Right renal cortex interstitium (tissue), 3 donors: ENCODE measurements at places on chromosomes 16 and 17. TPM values are rescaled to one million over a fixed set of nuclear protein-coding genes. Genes with fewer than 3 reads are reported as not detected.

PYCARD gene
- 10.7 TPM for polyA plus RNA-seq

GDPD3 gene
- 9.9 TPM for polyA plus RNA-seq

- no peak for DNase-seq
Observed at GRCh38 chr17:10198509-10199249, at the start of gene GAS7. GAS7 (minus strand) TSS chr17:10198606.

GRCh38 chr17:36653856-36654255 lies 52.5 kb downstream of the MRM1 start:
- DNase-seq = no peak

DNA sequence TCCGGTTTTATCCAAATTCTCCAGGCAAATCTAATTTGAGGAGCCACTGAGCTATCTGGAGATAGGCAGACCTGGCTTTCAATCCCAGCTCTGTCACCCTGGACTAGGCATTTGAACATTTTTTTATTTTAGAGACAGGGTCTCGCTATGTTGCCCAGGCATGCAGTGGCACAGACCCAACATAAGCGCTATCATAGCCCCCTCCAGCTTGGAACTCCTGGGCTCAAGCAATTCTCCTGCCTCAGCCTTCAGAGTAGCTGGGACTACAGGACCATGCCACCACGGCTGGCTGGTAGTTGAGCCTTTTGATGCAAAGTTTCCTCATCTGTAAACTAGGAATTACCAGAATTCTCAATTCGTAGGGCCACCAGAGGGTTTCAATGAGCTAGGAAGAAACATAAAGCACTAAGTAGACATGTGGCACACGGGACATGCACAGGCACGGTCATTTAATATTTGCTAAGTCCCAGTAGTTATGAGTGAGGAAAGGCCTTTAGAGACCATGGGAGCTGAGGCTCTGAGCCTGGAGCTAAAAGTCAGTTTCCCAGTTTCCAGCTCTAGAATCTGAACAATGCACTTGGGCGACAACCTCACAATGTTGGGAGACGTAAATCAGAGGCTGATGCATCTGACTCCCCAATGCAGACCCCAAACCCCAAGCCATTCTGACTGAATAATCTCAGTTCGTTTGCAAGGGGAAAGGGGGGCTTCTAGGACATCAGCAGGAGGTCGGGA lies 1.1 kb downstream of the ELOB start:
- DNase-seq = no peak

- no peak for DNase-seq
Observed at GRCh38 chr17:75684924-75685323, 17.8 kb downstream of the SAP30BP start.

DNA sequence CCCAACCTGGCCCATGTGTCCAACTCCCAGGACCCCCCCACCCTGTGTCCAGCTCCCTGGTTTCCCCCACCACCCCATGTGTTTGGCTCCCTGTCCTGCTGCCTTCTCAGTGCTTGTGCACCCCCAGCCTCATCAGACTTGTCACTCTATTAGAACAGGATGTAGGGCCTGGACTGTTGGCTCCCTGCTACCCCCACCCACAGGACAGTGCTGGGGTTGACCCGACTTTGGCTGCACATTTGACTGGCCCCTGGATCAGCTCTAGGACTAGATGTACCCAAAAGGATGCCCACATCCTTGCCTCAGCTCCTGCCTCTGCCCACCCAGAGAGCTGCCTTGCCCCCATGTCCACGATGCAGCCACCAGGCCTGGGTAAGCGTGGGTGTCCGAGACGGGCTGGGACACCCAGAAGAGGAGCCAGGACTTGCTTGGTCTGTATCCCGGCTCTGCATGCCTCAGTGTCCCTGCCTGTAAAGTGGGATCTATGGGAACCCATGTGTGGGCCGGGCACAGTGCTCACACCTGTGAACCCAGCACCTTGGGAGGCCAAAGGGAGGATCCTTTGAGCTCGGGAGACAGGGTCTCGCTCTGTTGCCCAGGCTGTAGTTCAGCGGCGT lies 1.5 kb upstream of the CCDC57 start:
- DNase-seq = no peak

GRCh38 chr17:71273441-71273840 lies 847.4 kb upstream of the SOX9 start:
- DNase-seq = no peak
